ENCODE measurements at places on chromosomes 5 and 9.

DNA sequence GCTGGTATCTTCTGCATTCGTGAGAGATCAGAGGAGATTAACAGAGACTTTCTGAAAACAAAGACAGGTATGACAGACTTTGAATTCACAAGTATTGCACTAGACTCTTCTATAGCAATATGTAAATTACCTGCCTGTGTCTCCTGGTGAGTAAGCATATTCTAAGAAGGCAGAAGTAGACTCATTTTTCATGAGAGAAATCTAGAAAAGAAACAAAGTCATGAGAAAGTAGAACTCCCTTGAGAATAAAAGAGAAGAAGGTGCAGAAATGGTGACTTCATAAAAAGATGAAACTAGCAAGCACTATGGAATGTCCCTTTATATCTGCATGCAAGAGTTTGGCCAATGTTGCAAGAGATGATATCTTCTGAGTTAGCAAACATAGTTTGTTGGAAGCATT lies 419.8 kb downstream of the DMRT2 start:
- DNase-seq = no peak

- DNase-seq = no peak
Measured at GRCh38 chr9:102950346-102950745, 44.8 kb upstream of the CYLC2 start.

DNA sequence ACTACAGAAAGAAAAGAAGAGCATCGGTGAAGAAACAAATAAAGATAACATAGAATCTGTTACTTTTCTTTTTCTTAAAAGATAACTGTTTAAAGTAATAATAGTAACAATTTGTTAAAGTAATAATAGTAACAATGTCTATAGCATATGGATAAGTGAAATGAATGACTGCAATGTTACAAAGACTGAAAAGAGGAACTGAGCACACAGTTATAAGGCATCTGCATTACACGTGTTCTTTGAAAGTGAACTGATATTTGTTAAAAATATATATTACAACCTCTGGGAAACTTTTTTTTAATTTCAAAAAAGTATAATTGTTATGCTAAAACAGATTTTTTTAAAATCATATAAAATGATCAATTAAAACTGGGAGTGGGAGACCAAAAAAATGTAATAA lies 88.4 kb upstream of the FST start:
- no peak for DNase-seq

GRCh38 chr9:99371376-99371775 lies 149.3 kb downstream of the SEC61B start:
- no peak for DNase-seq

GRCh38 chr9:74358959-74359358 lies 138.2 kb upstream of the RORB start:
- DNase-seq = no peak

DNA sequence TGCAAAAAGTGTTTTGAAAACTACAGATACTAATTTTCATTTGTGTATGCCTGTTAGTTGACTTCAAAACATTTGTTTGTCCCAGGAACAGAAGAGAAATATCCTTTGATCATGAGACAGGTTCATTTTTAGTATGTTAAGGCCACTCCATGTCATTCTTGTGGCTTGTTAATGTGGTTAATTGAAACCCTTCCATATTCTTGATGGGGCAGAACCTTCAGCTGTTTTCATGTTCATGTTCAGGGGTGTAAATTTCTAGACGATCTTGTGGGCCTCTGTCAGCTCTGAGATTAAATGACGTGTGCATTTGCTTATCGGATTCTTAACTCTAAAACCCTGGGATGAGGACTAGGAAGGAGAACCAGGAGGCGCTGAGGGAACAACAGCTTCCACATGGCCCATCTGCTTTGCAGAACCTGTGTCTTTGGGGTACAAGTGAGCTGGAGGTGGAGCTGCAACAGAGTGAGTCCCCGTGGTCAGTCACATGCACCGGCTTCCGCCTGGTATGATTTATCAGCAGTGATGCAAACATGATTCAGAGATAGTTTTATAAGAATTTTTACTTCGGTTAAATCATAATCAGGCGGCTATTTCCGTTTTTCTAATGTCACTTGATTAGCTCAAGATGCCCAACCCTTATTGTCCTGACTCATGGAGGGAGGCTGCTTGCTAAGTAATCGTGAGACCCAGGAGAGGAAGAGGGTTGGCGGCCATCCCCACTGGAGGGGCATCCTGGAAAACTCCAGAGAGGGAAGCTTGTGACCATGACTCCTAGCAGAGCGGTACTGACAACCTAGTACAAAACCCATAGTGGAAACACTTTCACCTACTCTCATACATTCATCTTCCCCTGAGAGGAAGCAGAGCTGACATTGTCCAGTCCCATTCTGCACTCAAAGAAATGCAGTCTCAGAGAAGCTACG lies 138.4 kb downstream of the C9orf152 start:
- no peak for DNase-seq

DNA sequence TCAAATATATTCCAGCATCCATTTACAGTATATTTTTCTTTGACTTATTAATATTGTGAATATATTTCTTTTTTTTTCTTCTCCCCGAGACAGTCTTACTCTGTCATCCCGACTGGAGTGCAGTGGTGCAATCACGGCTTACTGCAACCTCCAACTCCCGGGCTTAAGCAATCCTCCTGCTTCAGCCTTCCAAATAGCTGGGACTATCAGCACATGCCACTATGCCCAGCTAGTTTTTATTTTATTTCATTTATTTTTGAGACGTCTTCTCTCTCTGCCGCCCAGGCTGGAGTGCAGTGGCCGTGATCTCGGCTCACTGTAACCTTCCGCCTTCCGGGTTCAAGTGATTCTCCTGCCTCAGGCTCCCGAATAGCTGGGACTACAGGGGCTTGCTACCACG lies 7.4 kb upstream of the GLIPR2 start:
- no peak for DNase-seq

- no peak for DNase-seq
Measured at GRCh38 chr5:113682497-113683136, 169.1 kb downstream of the YTHDC2 start.
